ENCODE measurements at places on chromosomes 13 and 19. TPM values are rescaled to one million over a fixed set of nuclear protein-coding genes. Genes with fewer than 3 reads are reported as not detected.
A peak's percentile ranks its signal among the peaks of the same experiment; 100 is the strongest.

Gene PRTN3
- total RNA-seq: not detected

Gene NUDT19
- total RNA-seq: 11.7 TPM

Gene MYPOP
- 6.7 TPM for total RNA-seq

Gene UNC13A
- 2.2 TPM for total RNA-seq

Gene IZUMO2
- not detected for total RNA-seq

Gene CPB2
- total RNA-seq: not detected

Gene PCDH17
- total RNA-seq: 18.5 TPM

Gene ZNF546
- 7.3 TPM for total RNA-seq

DNA sequence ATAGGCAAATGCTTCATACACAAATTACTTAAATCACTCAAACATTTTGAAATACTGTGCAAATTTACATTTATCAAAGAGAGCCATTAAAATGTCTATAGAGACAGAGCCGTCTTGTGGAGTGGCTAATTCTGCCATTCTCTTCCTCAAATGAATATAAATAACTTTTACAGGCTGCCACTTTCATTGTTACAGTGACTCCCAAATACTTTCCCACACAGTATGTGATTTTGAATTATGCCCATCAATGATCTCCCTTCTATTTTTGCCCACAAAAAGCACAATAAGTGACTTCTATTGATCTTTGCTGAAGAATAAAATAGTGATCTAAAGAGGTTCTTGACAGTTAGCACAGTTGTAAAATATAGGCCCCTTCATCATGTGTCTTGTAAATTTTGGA lies 1244.9 kb downstream of the PCDH17 start:
- DNase-seq: no peak

- DNase-seq: no peak
These were observed 9.8 kb upstream of the CHAMP1 start for GRCh38 chr13:114304346-114305034.

DNA sequence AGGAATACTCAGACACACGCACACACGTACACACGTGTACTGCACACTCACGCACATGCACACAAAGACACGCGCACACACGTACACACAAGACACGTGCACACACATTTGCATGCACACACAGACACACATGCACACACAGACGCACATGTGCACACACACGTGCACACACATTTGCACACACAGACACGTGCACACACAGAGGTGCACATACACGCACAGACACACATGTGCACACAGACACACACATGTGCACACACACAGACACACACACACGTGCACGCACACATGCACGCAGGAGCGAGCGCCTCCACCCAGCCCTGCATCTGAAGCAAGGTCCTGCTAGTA lies 81.1 kb downstream of the GADD45B start:
- DNase-seq: peak; percentile 49

DNA sequence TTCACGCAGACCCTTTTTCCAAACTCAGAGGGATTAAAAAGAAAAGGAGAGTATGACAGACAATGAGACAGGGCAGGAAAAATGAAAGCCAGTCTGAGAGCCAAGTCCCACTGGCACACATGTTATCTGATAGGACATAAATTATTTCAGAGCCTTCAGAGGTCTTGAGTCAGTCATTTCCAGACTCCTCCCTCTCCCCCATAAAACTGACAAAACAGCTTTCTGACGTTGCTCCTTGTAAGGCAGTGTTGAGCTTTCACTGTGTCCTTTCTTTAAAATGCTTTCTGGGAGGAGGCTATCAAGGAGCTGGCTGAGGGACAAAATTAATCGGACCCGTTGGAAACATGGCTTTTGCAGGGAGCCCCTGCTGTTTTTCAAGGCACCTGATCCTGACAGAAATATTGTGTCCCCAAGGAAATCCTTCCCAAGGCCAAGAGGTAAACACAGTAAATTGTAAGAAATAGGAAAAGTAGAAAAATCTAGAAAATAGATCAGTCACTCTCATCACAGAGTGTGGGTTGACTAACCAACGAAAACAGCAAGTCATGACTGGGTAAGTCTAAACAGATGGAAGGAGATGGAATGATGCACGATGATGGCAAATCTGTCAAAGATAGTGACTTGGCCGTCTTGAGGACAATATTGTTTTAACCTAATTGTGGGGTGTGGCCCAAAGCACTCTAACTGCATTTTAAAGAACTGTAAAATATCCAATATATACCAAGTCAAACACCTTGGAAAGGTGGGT lies 89.7 kb downstream of the DCT start:
- DNase-seq: peak; percentile 48

GRCh38 chr13:31722673-31723072 lies 16.7 kb upstream of the RXFP2 start:
- no peak for DNase-seq

- no peak for DNase-seq
These were observed 154.4 kb downstream of the GGACT start for GRCh38 chr13:100434010-100434763.

DNA sequence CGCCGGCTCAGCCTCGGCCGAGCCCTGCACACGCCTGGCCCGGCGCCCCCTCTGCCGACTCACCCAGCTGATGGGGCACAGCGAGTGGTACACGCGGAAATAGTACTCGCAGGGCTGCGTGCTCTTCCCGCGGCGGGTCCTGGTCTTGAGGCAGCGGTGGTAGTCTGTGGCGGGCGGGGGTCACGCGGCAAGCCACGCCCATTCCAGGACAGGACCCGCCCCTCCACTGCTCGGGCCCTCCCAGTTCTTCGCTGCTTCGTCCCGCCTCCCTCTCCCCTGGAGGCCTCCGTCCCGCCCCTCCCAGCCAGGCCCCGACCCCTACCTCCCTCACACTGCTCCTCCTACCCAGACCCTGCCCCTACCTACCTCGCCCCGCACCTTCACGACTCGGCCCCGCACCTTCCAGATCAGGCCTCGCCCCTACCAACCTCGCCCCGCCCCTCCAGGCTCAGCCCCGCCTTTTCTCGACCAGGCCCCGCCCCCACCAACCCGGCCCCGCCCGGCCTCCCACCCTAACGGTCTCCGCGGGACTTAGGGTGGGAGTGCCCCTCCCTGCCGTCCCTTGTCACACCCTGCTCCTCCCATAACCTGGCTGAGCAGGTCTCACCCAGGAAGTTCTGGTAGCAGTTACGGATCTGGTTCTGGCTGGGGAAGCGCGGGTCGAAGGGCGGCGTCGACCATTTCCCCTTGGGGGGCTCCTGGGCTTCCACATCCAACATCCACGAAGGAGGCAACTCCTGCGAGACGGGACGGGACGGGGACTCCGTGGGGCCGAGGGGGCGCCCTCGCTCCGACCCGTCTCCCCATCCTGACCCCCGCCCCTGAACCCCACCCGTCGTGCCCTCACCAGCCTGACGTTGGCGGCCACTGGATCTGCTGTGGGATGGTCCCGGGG lies 469 bp downstream of the COX6B2 start:
- DNase-seq: peak; percentile 87

- DNase-seq: no peak
These were observed 9.7 kb upstream of the SLC35E1 start for GRCh38 chr19:16581971-16582343.

DNA sequence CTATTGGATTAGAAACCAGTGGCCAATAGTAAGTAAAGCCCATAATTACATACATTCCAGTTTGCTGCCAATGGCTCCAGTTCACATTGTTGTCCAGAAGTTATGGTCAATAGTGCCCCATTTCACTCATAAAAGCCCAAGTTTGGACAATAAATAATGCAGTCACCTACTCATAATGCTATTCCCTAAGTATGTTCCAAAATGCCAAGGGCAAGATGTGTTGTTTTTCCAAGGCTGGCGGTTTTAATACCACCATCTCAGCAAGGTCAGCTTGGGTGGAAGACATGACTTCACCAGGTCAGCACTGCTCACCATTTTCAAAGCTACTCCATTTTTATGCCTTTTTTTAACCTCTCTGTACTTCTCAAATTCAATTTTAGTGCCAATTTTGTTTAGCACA lies 32.7 kb downstream of the KCTD12 start:
- DNase-seq: no peak

DNA sequence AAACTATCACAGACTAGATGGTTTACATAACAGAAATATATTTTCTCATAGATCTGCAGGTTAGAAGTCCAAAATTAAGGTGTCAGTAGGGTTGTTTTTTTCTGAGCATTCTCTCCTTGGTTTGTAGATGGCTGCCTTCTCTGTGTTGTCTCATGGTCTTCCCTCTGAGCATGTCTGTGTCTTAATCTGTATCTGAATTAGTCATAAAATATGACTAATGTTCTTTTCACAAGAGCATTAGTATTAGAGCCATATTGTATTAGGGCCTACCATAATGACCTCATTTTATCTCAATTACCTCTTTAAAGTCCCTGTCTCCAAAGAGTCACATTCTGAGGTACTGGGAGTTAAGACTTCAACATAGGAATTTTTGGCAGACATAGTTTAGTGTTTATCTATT lies 77.2 kb upstream of the OBI1 start:
- DNase-seq: no peak

- no peak for DNase-seq
These were observed 12.1 kb upstream of the SPART start for GRCh38 chr13:36358175-36358718.

GRCh38 chr19:45660636-45661035 lies 7.4 kb upstream of the GIPR start:
- DNase-seq: no peak
